ENCODE measurements at places on chromosomes 5 and 9.

GRCh38 chr5:140883373-140883772 lies 1.4 kb downstream of the PCDHA13 start:
- DNase-seq, result no peak

DNA sequence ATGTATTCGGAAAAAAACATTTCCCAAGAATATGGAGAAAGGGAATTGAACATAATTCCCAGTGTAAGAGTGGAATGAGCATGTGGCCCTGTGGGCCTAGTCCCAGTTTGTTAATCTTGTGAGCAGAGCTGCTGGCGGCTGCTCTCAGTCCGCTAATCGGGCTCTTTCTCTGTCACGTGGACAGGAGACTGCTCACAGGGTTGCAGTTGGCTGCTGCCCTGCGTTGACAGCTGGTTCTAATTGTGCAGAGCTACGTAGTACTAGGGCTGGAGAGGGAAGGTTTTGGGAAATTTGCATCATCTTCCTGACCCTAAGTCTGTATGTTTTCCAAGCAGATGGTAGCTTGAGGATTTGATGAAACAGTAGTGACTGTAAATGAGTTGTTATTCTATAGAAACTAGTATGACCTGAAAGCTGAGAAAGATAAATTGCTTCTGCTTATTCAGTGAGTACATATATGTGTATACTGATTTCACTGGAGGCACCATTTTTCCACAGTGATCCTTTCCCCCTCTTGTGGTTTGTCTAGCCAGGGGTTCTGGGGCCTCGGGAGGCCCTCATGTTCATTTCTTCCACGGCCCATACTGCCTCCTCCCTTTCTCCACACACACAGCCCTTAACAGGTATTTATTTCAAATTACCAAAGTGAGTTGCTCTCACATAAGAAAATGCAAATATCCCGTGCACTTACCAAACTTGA lies 100.6 kb downstream of the ANGPTL2 start:
- no peak for DNase-seq

GRCh38 chr9:97910357-97910756 lies 11.9 kb downstream of the TRMO start:
- DNase-seq, result no peak

DNA sequence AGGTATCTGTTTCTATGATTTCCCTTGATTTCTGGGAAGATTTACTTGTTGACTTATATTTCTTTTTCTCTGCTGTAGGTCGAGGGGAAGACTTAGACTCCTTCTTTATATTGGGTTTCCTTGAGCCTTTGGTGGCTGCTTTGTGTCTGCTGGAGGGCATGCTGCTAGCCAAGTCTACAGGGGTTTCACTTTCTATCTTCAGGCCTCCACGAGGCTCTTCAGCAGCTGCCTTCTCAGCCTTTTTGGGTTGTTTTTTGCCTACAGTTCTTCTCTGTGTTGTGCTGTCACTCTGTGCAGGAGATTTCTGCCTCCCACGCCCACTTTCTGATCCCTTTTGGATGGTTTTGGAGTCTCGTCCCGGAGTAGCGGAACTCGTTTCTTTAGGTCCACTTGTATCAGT lies 23.2 kb downstream of the LEAP2 start:
- no peak for DNase-seq

GRCh38 chr5:9927106-9927505 lies 297.0 kb upstream of the TAS2R1 start:
- DNase-seq, result no peak

DNA sequence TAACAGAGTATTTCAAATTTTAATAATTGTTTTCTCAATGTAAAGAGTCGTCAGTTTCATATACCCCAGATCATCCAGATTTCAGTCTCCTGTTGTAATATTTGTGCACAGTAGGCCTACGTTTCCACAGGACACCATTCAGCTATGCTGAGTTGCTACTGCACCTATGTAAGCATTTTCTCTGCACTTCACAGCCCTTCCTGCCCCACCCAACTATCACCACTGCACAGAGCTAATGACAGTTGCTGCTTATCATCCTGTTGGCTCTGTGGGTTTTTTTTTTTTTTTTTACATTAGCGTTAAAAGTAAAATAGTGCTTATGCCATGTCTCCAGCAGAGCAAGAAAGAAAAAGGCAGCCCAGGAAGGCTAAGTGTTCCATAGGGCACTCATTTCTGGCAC lies 5.9 kb upstream of the PRKACG start:
- DNase-seq, result no peak

DNA sequence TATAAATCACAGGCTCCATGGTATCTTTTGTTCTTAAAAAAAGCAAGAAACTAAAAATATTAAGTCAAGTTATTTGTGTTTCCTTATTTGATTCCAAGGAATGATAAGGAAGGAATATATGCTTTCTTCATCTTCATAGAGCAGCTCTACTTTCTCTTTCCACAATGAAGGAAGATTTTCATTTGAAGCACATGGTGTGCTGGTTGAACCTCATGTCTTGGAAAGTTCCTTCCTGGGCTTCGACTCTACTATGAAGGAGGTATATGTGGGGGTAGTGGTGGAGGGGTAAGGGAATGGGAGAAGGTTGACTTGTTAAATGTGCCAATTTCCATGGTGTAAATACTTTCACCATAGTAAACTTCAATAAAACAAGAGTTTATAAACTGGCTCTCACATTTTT lies 698.0 kb downstream of the CETN3 start:
- DNase-seq, result no peak

GRCh38 chr5:166994226-166994625 lies 1297.2 kb upstream of the WWC1 start:
- DNase-seq, result no peak
